ENCODE measurements at places on chromosomes 2 and 18.

- DNase-seq: no peak
Observed at GRCh38 chr18:24011123-24011917, 3.2 kb upstream of the TTC39C start.

DNA sequence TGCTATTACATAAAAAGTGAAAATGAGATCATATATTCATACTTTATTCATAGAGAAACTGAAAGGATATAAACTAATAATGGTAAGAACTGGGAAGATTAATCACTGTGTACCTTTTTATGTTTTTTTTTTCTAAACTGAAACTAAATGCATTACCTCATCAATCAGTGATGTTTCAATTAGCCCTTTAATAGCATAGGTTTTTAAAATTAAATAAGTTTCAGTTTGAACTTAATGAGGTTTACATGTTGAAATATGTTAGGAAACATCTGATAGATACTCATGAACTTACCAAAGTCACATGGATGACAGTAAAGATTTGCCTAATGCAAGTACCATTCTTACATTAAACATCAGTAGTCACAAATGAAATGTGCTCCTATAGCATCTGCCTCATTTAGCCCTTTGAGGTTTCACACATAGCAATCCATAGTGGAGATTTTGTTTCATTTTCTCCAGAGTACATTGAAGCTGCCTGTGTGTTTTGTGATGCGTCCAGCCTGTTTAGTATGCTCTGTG, 8.9 kb downstream of the MAPRE2 start:
- DNase-seq: no peak

DNA sequence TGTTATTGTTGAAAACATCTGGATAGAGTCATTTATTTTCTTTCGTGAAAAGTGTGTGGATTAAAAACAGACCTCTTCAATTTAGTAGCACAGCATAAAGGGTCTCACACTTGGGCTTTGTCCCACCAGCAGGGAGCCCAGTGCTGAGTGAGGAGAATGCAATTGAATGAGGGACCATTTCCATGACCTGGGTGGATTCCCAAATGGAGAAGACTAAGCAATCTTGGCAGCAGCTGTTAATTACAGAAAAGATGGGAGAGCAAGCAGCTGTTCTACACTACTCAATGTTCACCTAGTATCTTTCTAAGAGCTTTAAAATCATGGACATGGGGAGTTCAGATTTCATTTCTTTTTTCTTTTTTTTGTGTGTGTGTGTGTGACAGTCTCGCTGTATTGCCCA, 121.8 kb upstream of the FN1 start:
- no peak for DNase-seq

DNA sequence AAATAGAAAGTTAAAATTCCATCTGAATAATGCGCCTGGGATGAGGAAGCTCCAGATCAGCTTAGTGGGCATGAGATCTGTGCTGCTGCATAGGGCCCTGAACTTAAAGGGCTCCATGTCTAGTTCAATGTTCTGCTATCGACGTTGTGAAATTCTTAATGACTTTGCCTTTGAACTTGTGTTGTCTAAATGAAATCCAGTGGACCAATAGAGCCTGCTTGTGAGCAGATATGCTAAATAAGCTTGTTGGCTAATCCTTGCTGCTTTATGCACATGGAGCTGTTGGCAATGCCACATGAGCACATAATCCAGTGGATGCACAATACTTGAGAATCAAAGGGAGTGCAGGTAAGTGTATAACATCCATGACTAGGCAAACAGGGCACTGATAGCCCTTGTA, 228.6 kb downstream of the TNS1 start:
- DNase-seq: no peak

- no peak for DNase-seq
Observed at GRCh38 chr2:161873707-161874106, 200.3 kb downstream of the DPP4 start.

- no peak for DNase-seq
Observed at GRCh38 chr18:51266773-51267172, 69.3 kb upstream of the MEX3C start.

DNA sequence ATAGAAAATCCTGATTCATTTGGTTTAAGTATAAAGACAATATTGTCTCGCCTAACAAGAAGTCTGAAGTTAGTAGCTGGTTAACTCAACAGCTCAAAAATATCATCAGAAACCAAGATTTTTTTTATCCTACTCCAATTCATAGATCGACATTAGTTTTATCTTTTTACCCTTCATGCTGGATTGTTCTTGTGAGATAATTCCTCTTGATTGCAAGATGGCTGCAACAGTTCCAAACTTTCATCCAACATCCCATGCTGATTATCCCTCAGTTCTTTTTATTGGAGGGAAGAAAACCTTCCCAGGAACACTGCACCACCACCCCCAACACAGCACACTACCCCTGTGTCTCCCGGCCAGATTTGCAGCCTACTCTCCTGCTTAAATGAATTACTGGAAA, 370.2 kb upstream of the RAB6C start:
- no peak for DNase-seq

GRCh38 chr2:69102041-69102593, 89.1 kb downstream of the ANTXR1 start:
- DNase-seq: no peak

GRCh38 chr2:200101922-200102321, 146.5 kb downstream of the MAIP1 start:
- no peak for DNase-seq

DNA sequence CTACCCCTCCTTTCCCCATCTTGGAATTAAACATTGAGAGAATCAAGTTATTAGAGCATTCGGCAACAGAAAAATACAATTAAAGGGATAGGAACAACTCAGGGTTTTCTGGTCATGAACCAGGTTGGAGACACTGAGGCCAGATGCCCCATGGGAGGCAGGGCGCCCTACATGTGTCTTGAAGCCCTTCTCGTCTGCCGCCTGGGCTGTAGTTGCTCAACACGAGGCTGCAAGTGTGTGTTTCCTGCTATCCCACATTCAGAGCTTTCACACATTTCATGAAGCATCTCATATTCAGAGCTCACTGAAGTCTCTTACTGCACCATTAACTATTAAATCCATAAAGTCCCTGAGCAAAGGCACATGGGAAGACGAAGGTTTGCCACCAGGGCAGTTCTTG, 28.8 kb downstream of the TTC39C start:
- no peak for DNase-seq

DNA sequence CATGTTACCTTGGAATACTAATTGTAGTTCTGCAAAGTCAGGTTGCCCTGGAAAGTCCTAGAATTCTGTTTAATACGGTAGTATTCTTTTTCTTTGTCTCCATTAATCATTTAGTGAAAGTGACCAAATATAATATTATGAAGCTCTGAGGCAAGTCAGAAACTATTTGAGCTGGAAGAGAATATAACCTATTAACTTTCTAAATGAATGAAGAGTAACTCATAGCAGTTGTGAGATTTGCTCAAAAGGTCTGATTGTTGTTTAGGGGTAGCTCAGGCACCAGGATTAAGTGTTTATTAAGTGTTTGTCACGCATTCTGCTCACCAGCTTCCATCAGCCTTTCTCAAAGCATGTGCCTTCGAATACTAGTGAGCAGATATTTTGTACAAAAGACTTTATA, 46.7 kb upstream of the SERPINE2 start:
- DNase-seq: no peak

DNA sequence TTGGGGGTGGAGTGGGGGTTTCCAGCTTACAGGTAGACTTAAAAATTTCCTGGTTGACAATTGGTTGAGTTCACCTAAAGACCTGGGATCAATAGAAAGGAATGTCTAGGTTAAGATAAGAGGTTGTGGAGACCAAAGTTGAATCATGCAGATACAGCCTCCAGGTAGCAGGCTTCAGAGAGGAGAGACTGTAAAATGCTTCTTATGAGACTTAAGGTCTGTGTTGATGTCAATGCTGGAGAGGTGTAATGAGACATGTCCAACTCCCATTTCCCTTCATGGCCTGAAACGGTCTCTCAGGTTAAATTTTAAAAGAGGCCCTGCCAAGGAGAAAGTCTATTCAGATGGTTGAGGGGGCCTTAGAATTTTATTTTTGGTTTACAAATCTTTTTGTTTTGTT, 38.5 kb upstream of the RND3 start:
- no peak for DNase-seq

DNA sequence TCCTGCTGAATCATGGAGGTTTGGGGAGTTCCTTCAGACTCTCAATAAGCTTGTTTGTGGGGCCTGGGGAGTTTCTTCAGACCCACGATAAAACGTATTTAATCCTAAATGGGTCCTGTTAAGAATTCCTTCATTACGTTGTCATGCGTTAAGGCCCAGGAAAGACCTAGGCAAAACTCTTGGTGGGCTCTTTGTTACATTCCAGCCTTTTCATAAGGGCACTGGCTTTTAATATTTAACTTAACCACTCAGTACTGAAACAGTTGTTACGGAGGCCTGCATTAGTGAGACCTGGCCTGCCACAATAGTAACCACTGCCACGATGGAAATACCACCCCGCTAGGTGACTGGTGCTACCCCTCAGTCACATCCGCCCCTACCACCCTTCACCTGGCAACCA, 17.5 kb upstream of the BIN1 start:
- DNase-seq: no peak

DNA sequence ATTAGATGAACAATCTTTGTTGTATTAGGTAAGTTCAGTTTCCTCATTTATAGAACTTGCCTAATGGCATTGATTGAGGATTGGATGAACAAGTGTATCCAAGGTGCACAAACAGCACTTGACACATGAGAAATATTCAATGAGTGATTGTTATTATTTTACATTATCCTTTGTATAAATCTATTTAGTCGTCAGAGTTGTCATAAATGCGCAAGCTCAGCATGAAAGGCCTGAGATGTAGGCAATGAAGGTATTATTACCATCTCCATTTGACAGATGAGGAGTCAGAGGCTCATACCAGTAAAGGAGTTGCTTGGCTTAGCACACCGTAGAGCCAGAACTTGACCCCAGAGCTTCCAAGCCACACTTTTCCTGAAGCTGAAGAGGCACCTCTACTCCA, 291.4 kb downstream of the C1D start:
- DNase-seq: no peak

DNA sequence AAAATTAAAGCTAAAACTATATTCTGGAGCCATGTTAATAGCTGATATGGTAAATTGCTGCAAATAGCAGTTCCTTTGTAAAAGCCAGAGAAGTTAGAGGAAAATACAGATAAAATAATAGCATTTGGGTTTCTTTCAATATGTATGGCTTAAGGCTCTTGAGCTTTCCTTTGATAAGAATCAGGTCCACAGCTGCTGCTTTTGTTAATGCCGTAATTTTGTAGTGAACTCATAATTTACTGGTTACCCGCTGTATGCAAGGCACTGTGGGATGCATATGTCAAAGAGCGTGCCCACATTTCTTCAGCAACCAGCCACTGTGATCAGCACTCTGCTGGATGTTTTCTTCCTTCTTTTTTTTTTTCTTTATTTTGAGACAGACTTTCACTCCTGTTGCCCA, 79.1 kb downstream of the MOGAT1 start:
- DNase-seq: no peak

DNA sequence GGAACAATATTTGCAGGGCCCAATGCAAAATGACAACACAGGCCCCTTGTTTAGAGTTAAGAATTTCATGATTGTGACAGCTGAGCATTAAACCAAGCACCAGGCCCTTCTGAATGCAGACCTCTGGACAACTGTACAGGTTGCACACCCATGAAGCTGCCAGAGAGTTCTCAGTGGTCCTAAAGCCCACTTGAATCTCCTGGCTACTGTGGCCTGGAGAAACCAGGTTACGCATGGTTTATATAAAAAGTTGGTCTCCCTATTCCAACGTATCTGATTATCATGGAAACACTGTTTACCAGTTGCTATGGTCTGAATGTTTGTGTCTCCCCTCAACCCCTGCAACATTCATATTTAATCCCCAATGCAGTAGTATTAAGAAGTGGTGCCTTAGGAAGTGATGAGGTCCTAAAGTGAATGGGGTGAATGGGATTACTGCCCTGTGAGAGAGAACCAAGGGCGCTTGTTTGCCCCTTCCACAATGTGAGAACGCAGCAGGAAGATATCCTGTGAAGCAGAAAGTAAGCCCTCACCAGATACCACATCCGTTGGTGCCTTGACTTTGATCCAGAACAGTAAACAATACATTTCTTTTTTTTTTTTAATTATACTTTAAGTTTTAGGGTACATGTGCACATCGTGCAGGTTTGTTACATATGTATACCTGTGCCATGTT, 48.0 kb upstream of the ANXA4 start:
- DNase-seq: no peak

DNA sequence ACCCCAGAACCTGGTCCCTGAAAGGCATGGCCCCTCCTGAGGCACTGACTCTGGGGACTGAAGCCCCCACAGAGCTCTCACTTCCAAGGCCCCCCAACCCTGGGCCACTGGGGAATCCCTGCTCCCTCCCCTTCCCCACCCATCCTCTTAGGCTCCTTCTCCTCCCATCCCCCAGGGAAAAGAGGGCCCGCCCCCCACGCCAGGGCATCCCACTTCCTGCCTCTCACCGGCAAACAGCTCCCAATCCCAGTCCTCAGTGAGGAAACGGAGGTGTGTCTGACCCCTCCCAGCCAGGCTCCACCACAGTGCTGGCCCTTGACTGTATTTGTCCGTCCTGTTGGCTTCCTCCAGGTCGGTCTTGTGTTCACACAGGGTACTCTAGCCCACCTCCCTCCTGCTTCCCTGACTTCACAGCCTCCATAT, 35.0 kb upstream of the PTMA start:
- no peak for DNase-seq

DNA sequence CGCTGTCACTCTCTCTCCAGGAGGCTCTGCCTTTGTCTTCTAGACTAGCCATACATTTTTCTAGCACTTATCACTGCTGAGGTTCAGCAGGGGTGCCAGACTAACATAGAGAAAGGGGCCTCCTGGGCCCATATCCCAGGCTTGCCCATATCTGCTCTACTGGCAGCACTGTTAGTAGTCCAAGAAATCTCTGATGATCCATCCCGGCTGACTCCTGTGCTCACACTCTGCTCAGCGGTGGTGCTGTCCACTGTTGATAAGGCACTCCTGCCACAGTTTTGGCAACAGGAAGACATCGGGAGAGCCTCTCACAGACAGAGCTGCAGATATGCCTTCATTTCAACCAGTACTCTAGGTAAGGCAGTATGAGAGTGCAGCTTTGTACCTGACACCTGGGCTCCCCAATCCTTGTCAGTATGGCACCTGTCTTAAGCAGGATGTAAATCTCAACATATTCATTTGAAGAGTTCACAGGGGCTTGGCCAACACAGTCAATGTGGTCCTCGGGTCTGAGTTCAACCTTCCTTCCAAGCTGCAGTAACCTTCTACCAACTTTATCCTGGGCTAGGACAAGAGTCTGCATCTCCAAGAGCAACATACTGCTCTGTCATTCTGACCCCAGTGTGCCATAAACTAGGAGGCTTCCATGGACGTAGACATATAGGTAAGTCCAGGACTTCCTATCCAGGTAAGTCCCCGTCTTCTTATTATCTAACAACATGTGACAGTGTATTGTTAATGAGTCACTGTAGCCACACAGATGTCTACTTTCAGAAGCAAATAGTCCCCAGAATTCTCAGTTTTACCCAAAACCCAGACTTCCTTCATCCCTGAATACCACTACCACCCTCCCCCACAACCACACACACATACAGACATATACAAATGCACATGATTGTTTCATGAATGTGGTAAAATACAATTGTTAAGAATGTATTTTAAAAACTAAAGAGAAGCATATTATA, 16.2 kb downstream of the KLF7 start:
- no peak for DNase-seq

GRCh38 chr2:226073496-226074160, 674.1 kb downstream of the NYAP2 start:
- DNase-seq: no peak

- DNase-seq: no peak
Observed at GRCh38 chr2:193806088-193806774, 1611.5 kb upstream of the TMEFF2 start.

All from cortex of kidney (tissue), 1 donor.